NCI-H1105 (cell line): ENCODE measurements at places on chromosomes 16 and 17.

- no peak for DNase-seq
Observed at GRCh38 chr17:64209356-64209941, 53.6 kb downstream of the TEX2 start.

DNA sequence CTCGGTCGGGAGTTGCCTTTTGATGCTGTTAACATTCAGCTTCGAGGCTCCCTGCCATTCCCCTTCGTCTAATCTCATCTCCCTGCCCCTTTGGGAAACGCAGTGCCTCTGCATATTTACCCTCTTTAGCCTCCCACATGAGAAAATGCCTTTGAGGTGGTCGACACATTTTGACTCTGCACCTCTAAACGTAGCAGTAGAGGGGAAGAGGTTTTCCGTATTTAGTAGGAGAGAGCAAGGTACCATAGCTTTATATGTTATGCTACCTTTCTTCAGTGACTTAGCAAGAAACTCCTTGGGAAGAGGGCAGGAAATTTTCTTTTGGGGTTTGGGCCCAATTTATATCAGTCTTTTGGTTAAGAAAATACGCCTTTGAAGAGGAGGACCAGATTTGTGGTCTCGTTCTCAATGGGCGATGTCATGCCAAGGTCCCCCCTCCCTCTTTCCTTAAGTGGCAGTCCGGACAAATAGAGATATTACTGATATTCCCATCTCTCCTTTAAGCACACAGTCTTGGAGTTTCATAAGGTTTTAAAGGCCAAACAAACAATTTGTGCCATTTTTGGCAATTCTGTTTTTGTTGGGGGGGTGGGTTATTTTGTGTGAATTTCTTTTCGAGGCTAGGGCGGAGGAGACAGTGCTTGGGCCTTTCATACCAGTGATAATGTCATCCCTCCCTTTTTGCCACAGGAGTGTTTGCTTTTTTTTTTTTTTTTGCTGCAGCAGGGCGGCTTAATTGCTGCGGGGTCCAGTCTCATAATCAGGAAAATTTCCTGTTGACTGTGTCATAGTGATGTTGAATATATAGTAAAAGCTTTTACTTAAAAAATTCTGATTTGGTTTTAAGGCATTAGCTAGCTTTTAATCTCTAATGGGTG lies 1.5 kb downstream of the PAFAH1B1 start:
- no peak for DNase-seq

GRCh38 chr16:12141073-12141951 lies 164.8 kb downstream of the SNX29 start:
- DNase-seq, result no peak

- no peak for DNase-seq
Observed at GRCh38 chr17:39973496-39973895, 7.1 kb upstream of the PSMD3 start.

DNA sequence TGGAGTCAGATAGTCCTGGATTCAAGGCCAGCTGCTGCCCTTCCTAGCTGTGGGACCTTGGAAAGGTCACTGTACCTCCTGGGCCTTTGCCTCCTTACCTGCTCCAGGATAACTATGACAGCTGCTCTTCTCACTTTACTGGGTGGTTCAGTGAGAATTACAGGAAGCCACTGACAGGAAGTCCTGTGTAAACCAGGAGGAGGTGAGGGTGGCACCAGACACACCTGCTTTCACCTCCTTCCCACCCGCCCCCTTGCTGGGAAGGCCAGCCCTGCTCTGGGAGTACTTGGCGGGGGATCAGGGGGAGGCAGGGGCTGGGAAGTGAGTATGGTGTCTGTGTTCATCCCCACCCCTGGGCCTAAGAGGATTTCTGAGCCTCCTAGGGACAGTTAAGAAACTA lies 42.6 kb downstream of the CPNE2 start:
- DNase-seq, result no peak

- no peak for DNase-seq
Observed at GRCh38 chr16:85231959-85232358, 119.7 kb upstream of the CIBAR2 start.

DNA sequence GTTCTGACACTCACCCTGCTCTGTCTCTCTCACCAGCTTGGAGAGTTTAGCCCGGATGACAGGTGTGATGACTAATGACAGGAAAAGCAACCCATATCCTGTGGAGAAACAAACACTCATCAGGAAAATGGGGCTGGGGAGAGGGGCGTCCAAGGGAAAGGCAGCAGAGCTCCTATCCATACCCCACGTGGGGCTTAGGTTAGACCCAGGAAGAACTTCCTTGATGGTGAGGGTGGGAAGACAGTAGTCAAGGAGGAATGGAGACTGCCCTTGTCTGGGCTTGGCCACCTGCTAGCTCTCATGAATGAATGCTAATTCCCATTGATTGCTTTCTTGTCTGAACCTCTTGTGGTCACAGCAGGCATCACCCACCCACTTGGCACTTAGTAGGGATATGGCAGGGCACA lies 3.8 kb downstream of the SLC46A1 start:
- no peak for DNase-seq

- no peak for DNase-seq
Observed at GRCh38 chr17:82098939-82099763, 1.1 kb upstream of the FASN start.

DNA sequence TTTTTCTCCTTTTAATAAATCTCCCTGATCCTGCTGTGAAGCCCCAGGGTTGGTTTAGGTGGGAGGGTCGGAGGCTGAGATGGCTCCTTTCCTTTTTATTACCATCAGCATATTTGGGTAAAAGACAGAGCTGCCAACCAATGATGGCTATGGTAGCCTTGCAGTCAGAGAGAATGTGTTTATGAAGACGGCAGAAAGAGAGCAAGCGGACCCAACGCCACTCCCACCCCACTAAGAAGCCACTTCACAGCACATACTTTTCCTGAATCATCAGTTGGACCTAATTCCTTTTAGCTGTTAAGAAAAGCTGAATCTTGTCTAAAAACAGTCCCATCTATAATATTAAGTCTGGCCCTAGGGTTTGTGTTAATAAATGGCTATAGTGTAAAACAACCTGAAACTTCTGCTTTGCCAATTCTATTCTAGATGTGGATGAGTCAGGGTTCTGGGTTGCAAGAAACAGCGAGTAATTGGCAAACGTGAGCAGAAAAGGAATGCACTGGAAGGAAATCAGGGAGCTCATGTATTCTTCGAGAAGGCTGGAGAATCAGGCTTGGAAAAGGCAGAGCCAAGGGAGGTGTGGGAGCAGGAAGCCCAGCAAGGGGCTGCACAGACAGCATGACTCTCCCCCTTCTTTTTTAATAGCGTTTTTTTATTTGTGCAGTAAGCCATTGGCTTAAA lies 34.0 kb upstream of the PRKCA start:
- DNase-seq, result no peak

GRCh38 chr17:74295625-74296547 lies 21.9 kb downstream of the DNAI2 start:
- no peak for DNase-seq

DNA sequence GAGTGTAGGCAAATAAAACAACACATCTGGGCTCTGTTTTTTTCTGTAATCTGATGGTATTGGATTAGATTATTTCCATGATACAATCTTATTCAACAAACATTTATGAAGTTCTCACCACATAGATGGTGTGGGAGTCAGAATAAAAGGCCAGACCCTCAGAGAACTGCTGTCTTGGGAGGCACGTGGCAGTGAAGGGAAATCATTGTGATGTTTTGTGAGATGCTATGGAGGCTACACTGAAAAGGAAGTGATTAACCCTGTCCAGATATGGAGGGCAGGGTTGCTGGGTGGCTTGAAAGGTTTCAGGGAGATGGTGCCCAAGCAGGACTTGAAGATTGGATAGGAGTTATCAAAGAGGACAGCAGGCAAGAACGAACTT lies 35.6 kb downstream of the DHRS7B start:
- no peak for DNase-seq

GRCh38 chr16:55435387-55435786 lies 43.6 kb upstream of the MMP2 start:
- no peak for DNase-seq

GRCh38 chr17:47718634-47719405 lies 14.2 kb upstream of the TBX21 start:
- DNase-seq, result no peak

GRCh38 chr17:80584176-80584905 lies 39.7 kb downstream of the RPTOR start:
- DNase-seq, result no peak

GRCh38 chr17:56136301-56136700 lies 17.0 kb upstream of the ANKFN1 start:
- no peak for DNase-seq

- DNase-seq, result no peak
Observed at GRCh38 chr17:44642834-44643233, 13.4 kb upstream of the MEIOC start.

- DNase-seq, result no peak
Observed at GRCh38 chr16:4358831-4359561, 7.9 kb upstream of the PAM16 start.

DNA sequence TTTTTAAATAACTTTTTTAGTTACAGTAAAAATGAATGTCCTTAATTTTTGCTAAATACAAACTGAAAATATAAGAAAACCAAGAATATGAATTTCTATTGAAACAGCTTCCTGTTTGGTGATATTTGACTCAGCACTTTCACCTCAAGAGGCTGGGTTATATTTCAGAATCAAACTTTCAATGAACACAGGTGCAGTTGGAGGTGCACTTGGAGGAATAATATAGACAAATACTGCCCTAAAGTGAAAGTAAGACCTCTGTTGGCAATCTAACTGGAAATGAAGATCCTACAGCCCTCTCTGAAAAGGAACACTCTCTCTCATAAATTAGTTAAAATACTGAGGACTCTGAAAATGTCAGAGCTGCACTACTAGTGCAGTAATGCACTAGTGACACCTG lies 106.2 kb downstream of the BRIP1 start:
- peak; percentile 44 for DNase-seq

DNA sequence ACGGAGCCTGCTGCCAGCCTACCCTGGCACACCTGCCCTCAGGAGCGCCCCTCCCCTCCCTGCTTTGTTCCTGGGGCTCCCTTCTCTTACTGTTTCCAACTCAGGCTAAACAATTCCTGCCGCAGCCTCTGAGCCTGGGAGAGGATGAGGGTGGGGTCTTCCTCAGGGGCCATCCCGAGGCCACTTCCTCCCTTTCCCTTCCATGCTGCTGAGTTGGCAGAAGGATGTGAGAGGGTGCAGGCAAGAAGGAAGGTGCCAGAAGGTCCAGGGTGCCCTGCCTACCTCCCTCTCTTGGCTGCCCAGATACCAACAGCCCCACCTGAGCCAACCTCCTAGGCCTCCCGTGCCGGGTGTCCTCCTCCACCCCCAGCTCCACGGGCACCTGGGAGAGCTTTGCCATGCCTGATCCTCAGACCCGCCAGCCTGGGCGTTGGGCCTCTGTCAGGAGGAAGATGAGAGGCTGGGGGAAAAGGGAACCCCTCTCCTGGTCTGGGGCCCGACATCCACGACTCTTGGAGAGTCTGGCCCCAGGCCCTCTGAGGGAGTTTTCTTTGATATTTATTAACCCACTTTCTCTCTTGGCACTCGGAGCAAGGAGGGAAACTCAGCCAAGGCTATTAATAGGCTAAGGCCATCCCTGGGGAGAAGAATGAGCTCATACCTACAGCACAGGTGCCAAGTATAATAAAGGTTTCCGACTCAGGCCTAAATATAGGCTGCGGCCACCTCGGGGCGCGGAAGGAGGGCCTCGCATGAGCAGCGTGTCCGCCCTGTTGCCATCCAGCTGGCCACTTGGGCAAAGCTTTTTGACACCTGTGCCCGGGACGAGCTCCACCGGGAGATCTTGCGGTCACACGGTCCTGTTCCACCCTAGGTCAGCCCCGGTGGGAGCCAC lies 232.0 kb downstream of the ENGASE start:
- peak; percentile 57 for DNase-seq

DNA sequence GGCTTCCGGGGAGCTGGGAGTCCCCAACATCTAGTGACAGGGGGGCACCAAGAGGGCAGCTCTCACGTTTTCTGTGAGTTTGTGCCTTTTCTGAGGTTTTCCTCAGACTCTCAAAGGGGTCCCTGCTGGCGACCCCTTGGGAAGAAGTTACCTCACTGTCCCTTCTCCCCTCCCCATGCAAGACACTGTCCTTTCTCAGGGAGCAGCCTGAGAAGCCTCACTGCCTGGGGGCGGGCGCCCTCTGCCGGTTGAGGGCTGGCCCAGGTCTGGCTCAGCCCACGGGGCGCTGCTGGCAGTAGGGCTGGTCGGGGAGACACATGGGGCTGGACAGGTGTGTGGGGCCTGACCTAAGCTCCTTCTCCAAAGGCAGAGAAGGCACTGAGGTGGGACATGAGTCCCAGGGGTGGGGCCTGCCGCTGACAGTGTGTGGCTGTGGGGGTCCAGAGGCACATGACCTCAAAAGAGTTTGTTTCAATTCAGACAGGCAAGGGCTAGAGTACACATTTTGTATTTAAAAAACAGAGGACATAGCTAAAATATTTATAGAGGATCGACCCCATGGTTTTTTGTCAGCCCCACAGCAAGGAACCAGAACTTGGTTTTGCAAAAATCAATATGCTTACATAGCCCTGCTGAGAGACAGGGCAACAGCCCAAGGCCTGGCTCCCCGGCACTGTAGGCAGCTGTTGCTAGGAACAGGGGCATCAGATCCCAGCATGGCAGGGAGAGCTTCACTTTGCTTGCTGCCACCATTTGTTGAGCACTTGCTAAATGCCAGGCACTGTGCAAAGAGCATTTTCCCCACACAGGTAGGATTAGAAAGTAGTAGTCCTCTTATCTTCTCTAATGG lies 18.5 kb upstream of the ALDH3A1 start:
- peak; percentile 36 for DNase-seq

GRCh38 chr16:25699069-25699468 lies 7.3 kb downstream of the HS3ST4 start:
- DNase-seq, result no peak

GRCh38 chr17:3669085-3669347 lies 404 bp downstream of the EMC6 start:
- no peak for DNase-seq

DNA sequence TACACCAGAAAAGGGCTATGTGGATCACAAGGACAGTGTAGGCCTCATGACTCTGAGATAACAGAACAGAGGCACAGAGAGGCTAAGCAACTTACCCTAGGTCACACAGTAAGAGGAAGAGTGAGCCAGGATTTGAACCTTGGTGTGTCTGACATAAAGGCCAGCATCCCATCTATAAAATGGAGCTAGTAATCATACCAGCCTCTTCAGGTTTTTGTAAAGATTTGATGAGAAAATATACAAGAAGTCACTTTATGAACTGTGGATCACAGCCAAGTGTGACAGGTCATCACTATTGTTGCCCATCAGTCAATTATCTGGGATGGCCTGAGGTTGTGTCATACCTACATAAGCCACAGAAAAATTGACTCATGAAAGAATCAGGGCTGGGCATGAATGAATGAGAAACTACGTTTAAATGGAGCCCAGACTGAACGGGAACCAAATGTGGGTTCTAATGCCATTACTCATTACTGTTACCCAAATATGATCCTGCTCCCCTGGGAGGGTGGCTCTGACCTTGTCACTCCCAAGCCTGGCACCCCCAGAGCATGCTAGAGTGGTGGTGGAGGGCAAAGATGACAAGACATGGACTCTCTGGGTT lies 21.0 kb downstream of the FBXO39 start:
- DNase-seq, result no peak

GRCh38 chr16:69773260-69773947 lies 11.3 kb downstream of the WWP2 start:
- no peak for DNase-seq

GRCh38 chr17:79970576-79971068 lies 65.0 kb downstream of the TBC1D16 start:
- no peak for DNase-seq
